ENCODE measurements at places on chromosomes 7 and 10.

- DNase-seq = no peak
Observed at GRCh38 chr10:61390851-61391250, 62.3 kb downstream of the TMEM26 start.

GRCh38 chr7:22138106-22138505 is 192.4 kb upstream of the CDCA7L start:
- no peak for DNase-seq

DNA sequence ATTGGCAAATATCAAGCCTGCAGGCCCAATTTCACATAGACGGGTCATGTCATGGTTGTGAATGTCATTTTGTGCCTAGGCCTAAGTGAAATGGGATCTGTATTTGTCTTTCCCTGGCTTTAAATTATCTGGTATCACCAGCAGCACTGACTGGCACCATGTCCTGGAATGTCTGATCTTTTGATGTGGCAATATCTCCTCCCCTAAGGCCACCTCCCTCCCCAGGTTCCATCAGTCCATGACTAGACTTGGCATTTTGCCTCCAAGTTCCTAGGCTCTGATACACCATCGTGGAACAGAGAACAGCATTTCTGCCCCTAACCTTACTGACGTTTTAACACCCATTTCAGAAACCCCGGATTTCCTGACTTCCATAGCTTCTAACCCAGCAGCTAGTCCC is 513.9 kb downstream of the GALNT17 start:
- DNase-seq = no peak

GRCh38 chr7:35487841-35488240 is 207.1 kb downstream of the HERPUD2 start:
- DNase-seq = no peak

DNA sequence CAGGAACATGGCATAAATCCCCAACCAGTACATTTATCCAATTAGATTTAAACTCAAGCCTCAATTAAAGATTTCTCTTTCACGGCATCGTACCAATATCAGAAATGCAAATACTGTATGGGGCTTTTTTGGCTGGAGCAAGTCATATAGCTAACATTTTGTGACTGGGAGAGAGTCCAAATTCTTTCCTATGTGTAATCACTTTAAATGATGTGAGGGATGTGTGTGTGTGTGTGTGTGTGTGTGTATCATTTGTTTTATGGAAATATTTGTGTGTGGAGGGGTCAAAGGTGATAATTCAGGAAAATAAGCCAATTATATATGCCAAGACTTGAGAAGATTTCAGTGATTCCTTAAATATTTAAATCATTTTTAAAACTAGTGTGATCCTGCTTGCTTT is 196.6 kb downstream of the TRIL start:
- no peak for DNase-seq

- DNase-seq = no peak
Observed at GRCh38 chr7:15891151-15891881, 204.8 kb upstream of the MEOX2 start.

- peak; percentile 6 for DNase-seq
Observed at GRCh38 chr10:86068231-86069054, 298.2 kb downstream of the GRID1 start.

DNA sequence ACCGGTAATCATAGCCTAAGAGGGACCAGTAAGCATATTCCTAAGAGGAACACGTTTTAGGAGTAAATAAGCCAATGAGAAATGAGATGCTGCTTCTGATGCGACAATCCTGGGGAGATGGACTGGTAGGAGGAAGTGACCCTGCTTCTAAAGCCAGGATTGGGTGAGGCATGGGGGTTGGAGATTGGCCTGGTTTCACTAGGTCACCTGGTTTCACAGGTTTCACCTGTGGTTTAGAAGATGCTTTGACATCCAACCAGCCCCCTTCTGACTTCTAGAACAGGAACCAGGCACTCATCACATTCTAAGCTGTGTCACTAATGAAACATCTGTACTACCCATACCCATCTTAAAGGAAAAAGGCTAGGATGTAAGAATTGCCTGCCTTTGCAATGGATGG is 53.0 kb upstream of the BAMBI start:
- DNase-seq = no peak

GRCh38 chr7:36048141-36048901 is 104.7 kb upstream of the EEPD1 start:
- peak; percentile 97 for DNase-seq

DNA sequence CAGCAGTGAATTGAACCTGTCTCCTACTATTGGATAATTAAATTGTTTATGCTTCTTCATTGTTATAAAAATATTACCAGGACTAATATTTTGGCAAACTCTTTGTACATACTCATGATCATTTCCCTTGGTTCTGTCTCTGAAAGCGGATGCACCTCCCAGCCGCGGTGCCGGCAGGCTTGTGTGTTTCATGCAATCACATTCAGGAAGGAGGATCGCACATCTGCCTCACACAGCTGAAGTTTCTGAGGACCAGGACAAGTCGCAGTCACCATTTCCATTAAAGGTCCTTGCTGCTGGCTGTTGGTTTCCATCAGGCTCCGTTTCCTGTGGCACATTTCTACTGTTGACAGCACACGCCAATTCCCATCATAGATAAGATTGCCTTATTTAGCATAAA is 117.8 kb upstream of the SHH start:
- DNase-seq = no peak

- DNase-seq = peak; percentile 95
Observed at GRCh38 chr7:25758559-25758958, 393.4 kb upstream of the NFE2L3 start.

DNA sequence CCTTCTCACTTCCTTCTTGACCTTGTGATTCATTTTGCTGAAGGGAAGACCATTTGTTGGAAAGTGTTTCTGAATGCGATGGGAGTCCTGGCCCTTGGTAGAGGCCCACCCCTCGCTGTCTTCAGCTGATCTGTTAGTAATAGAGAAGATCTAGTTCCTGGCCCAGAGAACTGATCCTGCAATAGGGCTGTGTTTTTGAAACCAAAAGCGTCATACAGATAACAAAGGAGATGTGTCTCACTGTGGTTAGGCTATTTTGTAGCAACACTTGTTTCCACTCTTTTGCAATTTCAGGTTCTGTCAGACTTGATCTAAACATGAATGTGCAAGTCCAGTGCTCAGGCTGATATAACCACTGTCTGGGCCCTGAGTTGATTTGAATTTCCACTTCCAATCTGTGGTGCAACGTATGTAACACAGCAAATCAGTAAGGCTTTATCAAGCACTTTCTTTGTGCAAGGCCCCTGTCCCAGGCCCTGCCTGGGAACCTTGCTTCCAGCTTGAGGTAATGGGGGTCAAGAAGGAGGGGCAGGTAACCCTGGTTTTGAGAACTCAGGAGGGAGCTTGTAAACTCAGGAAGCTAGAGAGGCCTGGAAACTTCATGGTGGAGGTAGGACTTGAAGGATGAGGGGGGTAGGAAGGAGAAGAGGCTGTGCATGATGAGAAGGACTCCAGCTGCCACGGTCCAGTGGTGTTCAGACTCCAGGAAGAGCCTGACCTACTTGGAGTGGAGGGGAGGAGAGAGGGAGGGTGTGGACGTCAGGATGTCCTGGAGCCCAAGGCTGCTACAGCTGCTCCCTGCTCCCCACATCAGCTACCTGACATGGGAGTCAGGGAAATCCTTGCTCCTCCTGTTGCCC is 42.2 kb upstream of the SRGN start:
- no peak for DNase-seq

DNA sequence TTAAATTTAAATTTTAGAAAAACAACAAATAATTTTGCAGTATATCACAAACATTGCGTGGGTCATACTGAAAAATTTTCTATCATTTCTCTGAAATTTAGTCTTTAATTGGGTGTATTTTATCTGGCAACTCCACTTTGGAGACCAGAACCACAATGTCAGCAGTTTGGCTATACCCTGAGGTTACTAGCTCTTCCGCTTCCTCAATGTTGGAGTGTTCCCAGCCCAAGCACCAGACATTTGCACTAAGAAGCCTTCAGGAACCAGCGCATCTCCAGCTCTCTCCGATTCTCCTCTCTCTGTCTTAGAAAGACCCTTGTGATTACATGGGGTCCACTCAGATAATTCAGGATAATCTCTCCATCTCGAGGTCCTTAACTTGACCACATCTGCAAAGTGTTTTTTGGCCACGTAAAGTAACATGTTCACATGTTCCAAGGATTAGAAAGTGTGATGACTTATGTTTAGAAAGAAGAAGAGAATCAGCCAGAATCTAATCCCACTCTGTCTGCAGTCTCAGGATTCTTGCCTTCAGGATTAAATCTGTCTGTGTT is 43.1 kb upstream of the ADRB1 start:
- no peak for DNase-seq

- no peak for DNase-seq
Observed at GRCh38 chr10:116198676-116199035, 74.3 kb downstream of the GFRA1 start.

DNA sequence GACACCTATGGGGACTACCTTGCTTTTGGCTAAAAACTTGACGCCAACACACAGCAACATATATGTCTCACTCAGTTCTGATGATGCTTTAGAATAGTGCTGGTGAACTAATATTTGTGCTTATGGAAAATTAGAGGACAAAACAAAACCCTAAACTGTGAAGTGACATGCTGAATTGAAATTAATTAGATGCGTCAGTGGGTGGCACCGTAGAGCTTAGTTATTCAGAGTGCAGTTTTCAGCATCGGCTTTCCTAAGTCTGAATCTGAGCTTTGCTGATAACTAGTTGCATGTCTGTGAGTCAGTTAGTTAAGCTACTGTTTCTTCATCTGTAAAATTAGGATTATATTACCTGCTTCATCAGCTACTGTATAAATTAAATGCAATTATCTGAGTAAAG is 245.0 kb upstream of the SORCS1 start:
- peak; percentile 21 for DNase-seq

- no peak for DNase-seq
Observed at GRCh38 chr10:100776671-100777070, 31.3 kb downstream of the PAX2 start.

DNA sequence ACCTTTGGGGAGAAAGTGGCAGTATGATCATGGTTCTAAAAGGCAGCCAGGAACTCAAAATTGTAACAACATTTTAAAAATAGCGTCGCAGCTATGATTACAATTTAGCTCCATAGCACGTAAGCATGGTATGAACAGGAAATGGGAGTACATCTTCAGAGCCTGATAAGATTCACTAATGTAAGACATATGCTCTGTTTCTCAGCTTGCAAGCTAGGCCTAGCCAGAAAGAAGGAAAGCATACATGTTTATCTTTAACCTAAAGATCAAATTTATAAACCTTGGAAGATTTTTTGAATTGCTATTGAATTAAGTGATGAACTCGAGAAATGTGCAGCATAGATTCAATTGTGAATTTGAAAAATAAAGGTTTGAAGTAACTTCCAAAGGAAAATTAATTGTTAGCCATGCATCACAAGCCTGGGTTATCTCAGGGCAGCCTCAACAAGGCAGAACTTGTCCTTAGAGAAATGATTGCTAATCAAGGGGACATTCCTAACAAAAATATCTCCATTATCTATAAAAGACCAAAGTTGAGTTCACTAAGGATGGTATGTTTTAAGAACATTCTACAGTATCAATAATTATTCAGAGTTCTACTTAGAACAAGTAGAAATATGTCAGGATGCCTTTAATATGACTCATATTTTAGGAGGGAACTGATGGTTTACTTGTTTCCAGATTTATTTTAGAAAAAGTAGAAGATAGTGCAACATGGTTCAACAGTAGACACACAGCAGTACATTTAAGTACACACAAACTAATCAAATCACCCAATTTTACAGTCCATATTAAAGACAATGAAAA is 38.8 kb upstream of the SEPTIN7 start:
- DNase-seq = no peak

GRCh38 chr10:14602807-14603533 is 171.7 kb downstream of the FAM107B start:
- DNase-seq = no peak

GRCh38 chr7:94394437-94395140 is at the start of gene COL1A2:
COL1A2 (plus strand) TSS chr7:94394895; CDS start chr7:94395032, 137 bp downstream.
- DNase-seq = no peak

GRCh38 chr10:121926671-121927317 is 1.0 kb downstream of the ATE1 start:
- no peak for DNase-seq

- DNase-seq = no peak
Observed at GRCh38 chr10:91520661-91521060, 110.5 kb downstream of the HECTD2 start.
